ENCODE measurements at places on chromosomes 7 and 10. TPM values are rescaled to one million over a fixed set of nuclear protein-coding genes. Genes with fewer than 3 reads are reported as not detected.

HERPUD2 gene
- 37.9 TPM for total RNA-seq

GRCh38 chr10:120578890-120579289, 121.9 kb downstream of the PLPP4 start:
- H3K27me3 ChIP-seq = no peaks in the 10 kb centered on the region
- H3K27ac ChIP-seq = no peak overlapping the region
- no peak overlapping the region for H3K4me3 ChIP-seq
- H3K4me1 ChIP-seq = no peaks in the 10 kb centered on the region
- no peaks in the 10 kb centered on the region for H3K36me3 ChIP-seq
- no peak for DNase-seq

GRCh38 chr10:104032144-104032775, 53.4 kb downstream of the COL17A1 start:
- H3K27ac ChIP-seq = peak overlapping the region; percentile 81
- no peak for DNase-seq
- H3K27me3 ChIP-seq = no peaks in the 10 kb centered on the region
- peak overlapping the region; percentile 30 for H3K4me3 ChIP-seq
- no peaks in the 10 kb centered on the region for H3K4me1 ChIP-seq
- H3K36me3 ChIP-seq = peaks cover 18% of the 10 kb centered on the region

DNA sequence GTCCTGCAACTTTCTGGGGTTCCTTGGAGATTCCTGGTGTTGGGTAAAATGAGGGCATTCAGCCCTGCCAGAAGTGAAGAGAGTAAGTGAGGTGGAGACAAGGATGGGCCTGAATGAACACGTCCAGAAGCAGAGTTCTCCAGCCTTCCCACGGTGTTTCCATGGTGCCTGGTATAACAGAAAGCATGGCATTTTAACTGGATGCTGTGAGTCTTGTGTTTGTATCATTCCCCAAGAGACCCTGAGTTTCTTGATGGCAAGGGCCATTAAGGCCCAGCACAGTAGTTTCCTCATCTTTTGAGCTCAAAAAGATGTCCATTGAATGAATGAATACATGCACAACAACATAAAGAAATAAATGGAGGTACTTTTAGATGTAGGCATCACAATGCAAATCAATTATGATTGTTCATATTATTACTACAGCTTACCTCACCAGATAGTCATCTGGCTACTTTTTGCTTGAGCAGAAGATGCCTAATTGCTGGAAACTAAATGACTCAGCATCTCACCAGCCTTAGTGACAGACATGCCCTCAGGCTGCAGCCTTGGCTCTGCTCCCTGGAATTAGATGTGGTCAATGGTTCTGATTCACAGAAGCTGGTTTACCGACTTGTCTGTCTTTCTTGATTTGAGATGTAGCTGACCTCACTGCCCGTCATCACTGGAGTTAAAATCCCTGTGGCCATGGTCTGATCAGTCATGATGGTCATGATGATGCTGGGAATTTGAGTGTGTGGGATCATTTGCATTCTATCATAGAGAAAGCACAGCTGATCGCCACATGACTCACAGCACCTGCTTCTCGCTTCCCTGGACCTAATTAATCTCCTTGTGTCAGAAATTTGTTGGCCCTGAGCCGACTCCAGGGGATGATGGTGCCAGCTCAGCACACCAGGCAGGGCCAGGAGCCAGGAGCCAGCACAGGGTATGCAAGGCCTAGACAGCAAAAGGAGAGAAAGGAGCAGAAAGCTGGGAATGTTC, 83.9 kb downstream of the CXCL12 start:
- H3K4me3 ChIP-seq = no peak overlapping the region
- H3K27ac ChIP-seq = no peak overlapping the region
- H3K36me3 ChIP-seq = no peaks in the 10 kb centered on the region
- no peaks in the 10 kb centered on the region for H3K27me3 ChIP-seq
- no peak for DNase-seq
- H3K4me1 ChIP-seq = no peaks in the 10 kb centered on the region
